Fibroblast of skin of left biceps (primary cell): ENCODE measurements at places on chromosomes 3 and 15.

DNA sequence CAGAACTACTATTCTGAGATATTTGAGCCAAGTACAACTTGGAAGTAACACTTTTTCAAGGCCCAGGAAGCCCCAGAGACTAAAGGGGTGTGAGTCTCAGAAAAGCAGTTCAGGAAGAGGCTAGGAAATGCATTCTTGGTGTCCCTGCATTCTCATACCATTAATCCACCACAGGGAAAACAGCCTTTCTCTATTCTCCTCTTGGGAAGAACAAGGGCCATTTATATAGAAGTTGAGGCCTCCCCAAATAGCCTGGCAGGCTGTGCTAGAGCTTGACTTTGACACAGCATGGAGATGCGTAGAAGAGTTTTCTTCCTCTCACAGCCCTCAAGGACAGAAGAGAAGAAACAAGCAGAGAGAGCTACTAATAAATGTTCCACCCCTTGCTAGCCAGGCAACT is 5.5 kb upstream of the NR2C2 start:
- no peak for DNase-seq

DNA sequence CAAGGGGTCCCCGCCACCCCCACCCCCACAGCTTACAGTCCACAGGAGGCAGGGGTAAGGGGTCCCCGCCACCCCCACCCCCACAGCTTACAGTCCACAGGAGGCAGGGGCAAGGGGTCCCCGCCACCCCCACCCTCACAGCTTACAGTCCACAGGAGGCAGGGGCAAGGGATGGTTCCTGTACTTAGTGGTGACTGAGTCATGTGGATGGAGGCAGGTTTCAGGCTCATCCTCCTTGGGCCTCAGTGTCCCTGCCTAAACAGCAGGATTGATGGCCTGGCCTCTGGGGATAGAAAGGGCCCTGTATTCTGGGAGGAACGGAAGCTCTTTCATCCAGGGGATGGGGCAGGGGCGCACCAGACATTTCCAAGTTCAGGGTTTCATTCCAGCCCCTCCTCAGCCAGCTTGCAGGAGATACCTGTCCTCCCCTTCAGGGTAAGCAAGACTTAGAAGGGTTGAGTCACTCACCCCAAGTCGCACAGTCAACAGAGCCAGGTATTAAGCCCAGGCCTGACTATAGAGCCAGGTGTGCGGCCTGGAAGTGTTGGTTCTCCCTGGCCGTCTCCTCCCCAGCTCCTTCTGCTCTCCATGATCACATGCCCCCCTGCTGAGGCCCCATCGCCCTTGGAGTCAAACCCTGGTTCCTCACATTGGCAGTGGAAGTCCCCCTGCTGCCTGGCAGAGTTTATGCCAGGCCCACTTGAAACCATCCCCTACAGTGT is 12.5 kb downstream of the CSK start:
- DNase-seq: no peak

DNA sequence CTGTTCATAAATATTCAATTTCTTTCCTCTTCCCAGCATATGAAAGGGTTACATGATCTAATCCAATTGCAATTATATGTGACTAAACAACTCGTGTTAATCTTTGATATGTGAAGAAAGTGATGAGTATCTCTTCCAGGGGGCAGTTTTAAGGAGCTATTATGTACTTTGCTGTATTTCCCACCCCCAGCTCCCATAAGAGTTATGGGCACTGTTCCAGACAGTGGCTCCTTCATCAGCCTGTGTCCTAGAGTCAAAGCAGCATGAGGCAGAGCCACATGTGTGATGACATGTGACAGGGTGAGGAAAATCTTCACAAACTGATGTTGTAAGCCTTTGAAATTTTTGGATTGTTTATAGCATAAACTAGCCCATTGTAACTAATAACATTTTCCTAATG is 315.4 kb downstream of the DIPK2A start:
- no peak for DNase-seq

DNA sequence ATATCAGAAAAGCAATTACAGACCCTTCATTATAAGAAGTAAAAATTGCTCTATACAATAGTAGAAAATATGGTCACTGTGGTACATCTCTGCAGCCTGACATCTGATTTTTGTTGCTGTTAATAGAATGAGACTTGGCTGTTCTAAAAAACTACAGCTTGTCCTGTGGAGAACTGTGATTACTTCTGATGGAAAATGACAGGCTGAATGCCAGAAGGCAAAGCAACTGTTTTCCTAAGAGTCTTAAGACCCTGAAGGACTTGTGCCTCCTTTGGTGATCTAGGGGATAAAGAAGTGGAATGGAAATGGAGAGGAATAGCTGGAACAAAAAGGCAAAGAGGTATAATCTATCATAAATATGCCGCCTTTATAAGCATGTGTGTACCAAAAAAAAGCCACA is 314.8 kb downstream of the BCHE start:
- no peak for DNase-seq

DNA sequence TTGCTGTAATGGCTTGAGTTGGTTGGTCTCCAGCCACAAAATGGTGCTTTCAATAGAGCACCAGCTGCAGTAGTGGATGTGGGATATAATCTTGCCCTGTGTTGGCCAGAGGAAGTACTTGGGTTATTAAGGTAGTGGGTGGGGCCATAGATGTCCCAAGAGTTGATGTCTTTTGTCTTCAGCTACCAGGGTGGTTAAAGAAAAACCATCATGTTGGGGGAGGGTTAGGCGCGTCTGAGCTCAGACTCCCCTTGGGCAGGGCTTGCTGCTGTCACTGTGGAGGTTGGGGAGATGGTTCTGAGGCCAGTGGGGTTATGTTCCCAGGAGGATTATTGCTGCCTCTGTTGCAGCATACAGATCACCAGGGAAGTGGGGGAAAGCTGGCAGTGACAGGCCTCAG is 46.9 kb upstream of the GADL1 start:
- no peak for DNase-seq

DNA sequence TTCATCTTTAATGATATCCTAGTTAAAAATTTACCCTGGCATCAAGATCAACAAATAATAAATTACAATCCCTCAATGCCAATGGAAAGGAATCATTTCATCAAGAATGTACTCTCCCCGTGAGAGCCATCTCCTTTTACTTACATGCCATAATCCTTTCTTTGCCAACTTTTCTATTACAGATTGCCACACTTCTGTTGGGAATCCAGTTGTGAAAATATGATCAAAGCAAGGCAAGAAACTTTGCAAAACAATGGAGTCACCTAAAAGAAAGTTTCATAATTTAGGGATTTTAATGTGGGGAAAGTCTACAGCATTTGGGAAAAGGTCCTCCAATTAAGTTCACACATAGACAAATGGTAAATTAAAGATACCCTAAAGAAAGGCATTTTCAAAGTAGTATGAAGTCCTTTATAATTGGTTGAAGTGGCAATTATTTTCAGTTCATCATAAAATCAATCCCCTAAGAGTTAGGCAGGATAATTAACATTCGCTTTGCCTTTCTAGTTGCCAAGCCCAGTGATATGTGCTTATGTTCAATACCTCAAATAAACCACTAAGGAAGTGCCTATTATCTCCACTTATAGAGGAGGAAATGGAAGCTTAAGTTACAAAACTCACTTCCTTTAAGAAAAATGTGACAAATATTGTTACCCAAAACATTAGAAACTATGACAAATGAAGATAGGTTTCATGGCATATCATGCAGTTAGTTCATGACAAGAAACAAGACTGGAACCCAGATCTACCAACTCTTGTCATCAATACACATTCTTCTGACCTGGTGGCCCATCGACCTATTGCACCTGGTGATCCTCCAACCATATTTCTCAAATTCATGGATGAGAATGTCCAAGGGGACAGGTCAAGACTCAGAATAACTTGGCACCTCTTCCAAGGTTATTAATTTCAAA is 49.1 kb downstream of the TRANK1 start:
- no peak for DNase-seq

GRCh38 chr3:105365391-105366325 is 1.1 kb upstream of the ALCAM start:
- DNase-seq: no peak

- no peak for DNase-seq
Observed at GRCh38 chr3:123261666-123262065, 59.9 kb downstream of the SEC22A start.

- no peak for DNase-seq
Observed at GRCh38 chr3:11566916-11567315, 76.8 kb downstream of the VGLL4 start.

DNA sequence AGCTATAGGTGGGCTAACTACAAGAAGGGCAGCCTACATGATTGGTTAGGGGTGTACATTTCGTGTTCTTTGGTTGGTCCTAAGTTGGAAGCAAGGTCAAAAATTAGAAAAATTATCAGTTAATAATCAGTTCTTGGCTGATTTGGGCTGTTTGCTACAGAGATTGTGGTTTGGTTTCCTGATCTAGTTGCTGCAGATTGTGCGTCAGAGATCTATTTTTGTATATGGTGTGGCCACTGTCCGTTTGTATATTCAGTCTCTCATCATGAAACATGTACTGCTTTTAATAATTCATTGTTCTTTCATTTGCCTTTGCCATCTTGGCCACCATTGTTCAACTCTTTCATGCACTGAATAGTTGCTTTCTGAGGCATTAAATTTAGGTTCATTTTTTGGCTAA is 80.9 kb downstream of the LRRC3B start:
- DNase-seq: no peak

- DNase-seq: no peak
Observed at GRCh38 chr3:196192036-196192523, 19.1 kb downstream of the ZDHHC19 start.

DNA sequence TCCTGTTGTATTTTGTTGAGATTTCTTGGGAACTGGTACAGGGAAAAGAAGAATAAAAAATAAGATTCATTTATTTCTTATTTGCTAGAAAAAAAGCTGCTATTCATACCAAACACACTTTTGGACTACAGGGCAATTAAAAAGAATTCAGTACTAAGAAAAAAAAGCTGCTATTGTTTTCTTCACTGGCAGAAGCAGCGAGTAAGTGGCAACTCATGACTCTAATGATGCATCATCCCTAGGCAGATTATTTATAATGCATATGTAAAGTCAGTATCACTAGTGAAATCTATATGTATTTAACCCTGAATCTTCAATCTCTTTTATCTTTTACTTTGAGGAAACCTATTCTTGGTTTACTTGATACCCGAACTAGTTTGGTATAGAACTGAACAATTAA is 15.2 kb downstream of the PFN2 start:
- no peak for DNase-seq

- DNase-seq: no peak
Observed at GRCh38 chr3:157844216-157844615, 262.0 kb downstream of the SHOX2 start.

- DNase-seq: no peak
Observed at GRCh38 chr15:85762756-85763127, 32.0 kb downstream of the KLHL25 start.

GRCh38 chr3:51311055-51311454 is 74.0 kb upstream of the MANF start:
- no peak for DNase-seq

- no peak for DNase-seq
Observed at GRCh38 chr15:42413920-42414319, 54.6 kb downstream of the CAPN3 start.

GRCh38 chr3:184003187-184003967 is 14.3 kb downstream of the ABCC5 start:
- DNase-seq: peak; percentile 64

DNA sequence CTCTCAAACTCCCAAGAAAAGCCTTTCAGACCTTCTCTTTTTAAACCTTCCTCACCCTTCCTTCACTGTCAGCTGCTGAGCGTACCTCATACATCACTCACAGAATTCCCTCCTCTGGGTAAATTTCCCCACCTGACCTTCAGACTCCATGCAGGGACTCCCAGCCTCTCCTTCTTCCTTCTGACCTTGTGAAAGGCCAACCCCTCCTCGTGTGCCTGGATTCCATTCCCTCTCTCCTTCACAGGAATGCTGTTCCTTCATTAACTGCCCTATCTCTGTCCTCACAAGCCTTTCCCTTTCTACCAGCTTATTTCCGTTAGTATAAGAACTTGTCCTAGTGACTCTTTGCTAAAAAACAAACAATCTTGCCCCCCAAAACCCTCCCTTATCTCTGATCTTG is 69.7 kb upstream of the MME start:
- no peak for DNase-seq

- no peak for DNase-seq
Observed at GRCh38 chr3:147387885-147388699, 18.3 kb downstream of the ZIC4 start.

DNA sequence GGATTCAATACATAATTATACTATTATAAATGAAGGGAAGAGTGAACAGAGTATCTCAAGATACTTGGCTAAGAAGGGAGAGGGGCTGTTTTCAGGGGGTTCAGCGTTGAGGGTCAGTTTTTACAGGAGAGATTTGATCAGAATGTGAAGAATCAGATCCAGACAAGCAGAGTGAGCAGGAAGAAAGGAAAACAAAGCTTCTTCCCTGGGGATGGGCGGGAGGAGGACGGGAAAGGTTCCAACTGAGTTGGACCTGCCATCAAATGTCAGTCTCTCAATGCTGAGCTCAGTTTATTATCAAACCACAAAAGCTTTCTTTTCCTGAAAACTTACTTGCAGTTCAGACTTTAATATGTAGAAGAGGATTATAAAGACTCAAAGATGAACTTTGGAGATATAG is 6.0 kb upstream of the MELTF start:
- DNase-seq: no peak

GRCh38 chr3:196643761-196644160 is 4.3 kb downstream of the NRROS start:
- DNase-seq: no peak

DNA sequence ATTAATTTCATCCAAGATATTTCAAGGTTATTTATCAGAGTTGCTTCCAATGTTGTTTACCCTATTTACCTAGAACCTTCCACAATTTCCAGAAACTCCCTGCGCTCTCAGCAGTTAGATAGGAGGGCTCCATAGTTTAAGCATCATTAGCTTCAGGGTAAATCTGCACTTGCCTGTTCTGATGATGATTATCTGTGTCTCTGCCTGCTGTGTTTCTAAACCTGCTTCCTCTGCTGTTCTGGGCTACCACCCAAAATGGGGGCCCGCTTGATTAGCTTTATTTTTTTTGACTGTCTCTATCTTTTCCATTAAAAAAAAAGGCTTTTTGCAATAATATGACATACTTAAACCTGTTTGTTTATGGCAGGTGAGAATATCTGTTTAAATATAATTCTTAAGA is 472.4 kb downstream of the DIPK2A start:
- no peak for DNase-seq

DNA sequence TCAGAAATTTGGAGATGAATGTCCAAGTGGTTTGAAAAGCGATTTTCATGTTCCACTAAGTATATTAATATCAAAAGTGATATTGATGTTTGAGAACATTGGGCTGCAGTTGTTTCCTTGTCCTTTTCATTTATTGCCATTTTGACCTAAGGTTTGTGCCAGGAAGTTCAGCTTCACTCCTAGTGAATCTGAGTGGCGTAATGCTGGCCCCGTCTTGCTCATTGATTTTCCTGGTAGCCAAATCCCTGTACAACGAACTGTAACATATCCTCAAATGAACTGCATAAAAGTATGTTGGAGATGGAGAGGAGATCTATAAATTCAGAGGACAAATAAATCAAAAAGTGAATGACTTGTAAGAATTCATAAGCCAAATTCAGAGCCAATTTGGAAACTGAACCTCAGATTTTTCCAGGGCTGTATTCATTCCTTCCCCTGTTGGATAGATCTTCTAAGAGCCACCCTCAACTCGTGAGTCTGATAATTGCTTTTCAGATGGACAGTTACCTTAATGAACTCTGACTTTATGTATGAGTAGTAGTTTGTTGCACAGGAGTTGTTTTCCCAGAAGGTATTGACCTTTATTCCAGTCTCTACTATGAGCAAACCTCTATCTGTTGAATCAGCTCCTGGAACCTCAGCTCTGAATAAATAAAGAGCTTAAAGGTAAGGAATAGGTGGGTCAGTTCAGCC is 72.8 kb downstream of the ITPR1 start:
- no peak for DNase-seq

- DNase-seq: no peak
Observed at GRCh38 chr15:64911311-64912186, at the start of gene ANKDD1A. ANKDD1A (plus strand) TSS chr15:64911902; CDS start chr15:64911931, 29 bp downstream.
